Nephron progenitor cell (in vitro differentiated cells): ENCODE measurements at places on chromosomes 4 and X.

GRCh38 chr4:105293360-105293759, 146.7 kb downstream of the TET2 start:
- no peaks in the 10 kb centered on the region for H3K4me1 ChIP-seq
- DNase-seq = no peak
- no peak overlapping the region for H3K4me3 ChIP-seq
- H3K36me3 ChIP-seq = no peaks in the 10 kb centered on the region
- no peak overlapping the region for H3K27ac ChIP-seq

GRCh38 chrX:50723006-50723405, 91.0 kb downstream of the SHROOM4 start:
- H3K36me3 ChIP-seq = peaks cover 17% of the 10 kb centered on the region
- DNase-seq = no peak
- H3K4me1 ChIP-seq = peaks cover 41% of the 10 kb centered on the region
- H3K27me3 ChIP-seq = no peaks in the 10 kb centered on the region

GRCh38 chrX:50877310-50877709, 33.2 kb upstream of the BMP15 start:
- DNase-seq = no peak
- H3K36me3 ChIP-seq = no peaks in the 10 kb centered on the region
- H3K4me3 ChIP-seq = no peak overlapping the region
- peaks cover 7% of the 10 kb centered on the region for H3K27me3 ChIP-seq
- H3K4me1 ChIP-seq = peaks cover 5% of the 10 kb centered on the region

DNA sequence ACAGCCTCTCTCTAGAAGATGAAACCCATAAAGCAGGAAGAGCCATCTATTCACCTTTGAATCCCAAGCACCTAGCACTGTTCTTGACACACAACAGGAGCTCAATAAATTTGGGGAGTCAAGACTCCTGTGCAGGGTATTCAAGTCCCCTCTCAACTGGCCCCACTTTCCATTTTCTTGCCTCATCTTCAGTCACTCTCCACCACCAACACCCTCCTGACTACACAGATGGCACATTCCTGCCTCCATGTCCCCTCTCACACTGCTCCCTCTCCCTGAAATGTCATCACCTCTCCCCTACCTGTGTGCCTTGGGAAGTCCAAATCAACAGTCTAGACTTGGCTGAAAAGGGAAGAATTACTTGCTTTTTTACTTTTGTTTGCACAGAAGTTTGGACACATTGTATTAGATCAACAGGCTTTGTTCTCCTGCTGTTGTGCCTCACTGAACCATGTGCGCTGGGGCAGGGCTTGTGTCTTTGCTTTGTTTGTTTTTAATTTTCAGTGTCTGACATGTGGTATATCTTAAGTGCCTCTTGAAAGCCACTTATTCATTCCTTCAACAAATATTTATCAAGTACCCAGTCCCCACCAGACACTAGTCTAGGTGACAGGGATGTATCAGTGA, 85.1 kb downstream of the APBB2 start:
- H3K36me3 ChIP-seq = no peaks in the 10 kb centered on the region
- H3K27me3 ChIP-seq = no peaks in the 10 kb centered on the region
- H3K4me3 ChIP-seq = no peak overlapping the region

DNA sequence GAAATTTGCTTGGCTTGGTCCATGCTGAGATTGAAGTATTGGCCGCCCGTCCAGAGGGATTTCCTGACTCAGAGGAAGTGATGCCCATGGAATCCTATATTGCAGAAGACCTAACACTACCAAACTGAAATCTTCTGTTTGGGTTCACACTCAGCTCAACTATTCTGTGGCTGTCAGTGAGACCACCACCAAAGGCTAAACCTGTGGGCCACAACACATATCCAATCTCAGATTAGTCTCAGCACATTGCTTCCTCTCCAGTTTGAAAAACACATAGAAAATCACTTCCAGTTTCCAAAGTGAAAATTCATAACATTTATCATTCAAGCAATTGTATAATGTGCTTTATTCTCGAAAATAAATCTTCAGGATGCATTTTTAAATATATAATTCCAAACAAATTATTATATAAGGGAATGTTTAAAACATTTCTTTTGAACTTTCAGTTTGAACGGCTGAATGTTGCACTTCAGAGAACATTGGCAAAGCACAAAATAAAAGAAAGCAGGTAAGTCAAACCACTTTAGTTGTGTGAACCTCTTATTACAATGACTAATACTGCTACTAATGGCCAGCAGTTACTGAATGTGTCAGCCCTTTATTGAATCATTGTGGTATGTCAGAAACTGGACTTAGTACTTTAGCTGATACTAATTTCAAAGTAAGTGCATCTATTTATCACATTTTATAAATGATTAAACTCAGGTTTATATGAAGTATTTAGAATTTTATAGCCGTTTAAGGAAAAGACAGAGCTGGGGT, 37.0 kb downstream of the GUCY1A1 start:
- peaks cover 7% of the 10 kb centered on the region for H3K27me3 ChIP-seq
- H3K27ac ChIP-seq = no peak overlapping the region
- H3K4me1 ChIP-seq = peaks cover 37% of the 10 kb centered on the region
- no peak overlapping the region for H3K4me3 ChIP-seq
- H3K36me3 ChIP-seq = peaks cover 20% of the 10 kb centered on the region

DNA sequence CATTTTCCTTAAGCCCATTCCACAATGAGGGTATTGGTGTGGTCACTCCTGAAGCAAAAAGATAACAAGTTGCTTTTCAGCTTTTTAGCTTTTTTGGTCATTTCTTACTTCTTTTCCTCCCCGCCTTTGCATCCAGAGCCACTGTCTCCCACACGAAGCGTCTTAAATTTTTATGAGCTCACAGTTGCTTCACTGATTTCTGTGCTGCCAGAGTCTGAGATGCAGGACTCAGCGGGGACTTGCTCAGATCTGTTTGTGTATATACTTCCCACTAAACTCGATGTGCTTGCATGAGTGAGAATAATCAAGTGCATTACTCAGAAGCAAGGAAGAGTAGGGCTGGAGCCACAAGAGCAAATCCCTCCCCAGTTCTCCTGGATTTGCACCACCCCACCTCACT, 80.2 kb upstream of the FHL1 start:
- no peak overlapping the region for H3K27ac ChIP-seq
- DNase-seq = no peak
- peaks cover 2% of the 10 kb centered on the region for H3K27me3 ChIP-seq
- no peaks in the 10 kb centered on the region for H3K36me3 ChIP-seq
- no peak overlapping the region for H3K4me3 ChIP-seq
- peaks cover 11% of the 10 kb centered on the region for H3K4me1 ChIP-seq

GRCh38 chr4:118765399-118765798, 70.5 kb downstream of the SEC24D start:
- H3K36me3 ChIP-seq = peaks cover 17% of the 10 kb centered on the region
- no peaks in the 10 kb centered on the region for H3K4me1 ChIP-seq
- H3K27me3 ChIP-seq = no peaks in the 10 kb centered on the region
- no peak for DNase-seq

GRCh38 chr4:146975527-146975926, 29.9 kb upstream of the TTC29 start:
- no peaks in the 10 kb centered on the region for H3K36me3 ChIP-seq
- H3K4me3 ChIP-seq = no peak overlapping the region
- DNase-seq = no peak
- peaks cover 18% of the 10 kb centered on the region for H3K27me3 ChIP-seq
- peaks cover 27% of the 10 kb centered on the region for H3K4me1 ChIP-seq

GRCh38 chr4:6405397-6405706, 67.1 kb downstream of the PPP2R2C start:
- H3K4me3 ChIP-seq = peak overlapping the region; percentile 28
- DNase-seq = no peak
- H3K4me1 ChIP-seq = peaks cover 45% of the 10 kb centered on the region
- H3K36me3 ChIP-seq = no peaks in the 10 kb centered on the region

DNA sequence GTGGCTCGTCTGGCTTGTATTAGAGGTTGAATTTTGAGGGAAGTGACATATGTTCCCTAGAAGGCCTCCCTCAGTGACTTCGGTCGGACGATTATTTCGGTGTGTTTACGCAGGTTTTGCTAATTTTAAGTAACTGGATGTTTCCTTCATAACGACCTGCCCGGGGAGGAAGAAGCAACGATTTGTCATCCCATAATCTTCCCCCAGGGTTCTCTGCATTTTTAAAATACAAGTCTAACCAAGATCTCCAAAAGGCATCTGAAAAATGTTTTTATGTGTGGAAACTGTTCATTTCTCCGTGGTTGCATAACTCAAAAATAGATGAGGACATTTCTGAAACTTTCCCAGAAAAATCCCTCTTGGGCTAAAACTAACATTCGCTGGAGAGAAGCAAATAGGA, 195.4 kb downstream of the SHOX start:
- H3K4me1 ChIP-seq = peaks cover 13% of the 10 kb centered on the region
- no peak overlapping the region for H3K4me3 ChIP-seq
- no peak for DNase-seq
- no peaks in the 10 kb centered on the region for H3K36me3 ChIP-seq
- peaks cover 13% of the 10 kb centered on the region for H3K27me3 ChIP-seq

GRCh38 chrX:39984191-39984956, 113.4 kb downstream of the BCOR start:
- no peak overlapping the region for H3K27ac ChIP-seq
- H3K4me1 ChIP-seq = no peaks in the 10 kb centered on the region
- no peak overlapping the region for H3K4me3 ChIP-seq
- H3K36me3 ChIP-seq = no peaks in the 10 kb centered on the region
- peaks cover 64% of the 10 kb centered on the region for H3K27me3 ChIP-seq

DNA sequence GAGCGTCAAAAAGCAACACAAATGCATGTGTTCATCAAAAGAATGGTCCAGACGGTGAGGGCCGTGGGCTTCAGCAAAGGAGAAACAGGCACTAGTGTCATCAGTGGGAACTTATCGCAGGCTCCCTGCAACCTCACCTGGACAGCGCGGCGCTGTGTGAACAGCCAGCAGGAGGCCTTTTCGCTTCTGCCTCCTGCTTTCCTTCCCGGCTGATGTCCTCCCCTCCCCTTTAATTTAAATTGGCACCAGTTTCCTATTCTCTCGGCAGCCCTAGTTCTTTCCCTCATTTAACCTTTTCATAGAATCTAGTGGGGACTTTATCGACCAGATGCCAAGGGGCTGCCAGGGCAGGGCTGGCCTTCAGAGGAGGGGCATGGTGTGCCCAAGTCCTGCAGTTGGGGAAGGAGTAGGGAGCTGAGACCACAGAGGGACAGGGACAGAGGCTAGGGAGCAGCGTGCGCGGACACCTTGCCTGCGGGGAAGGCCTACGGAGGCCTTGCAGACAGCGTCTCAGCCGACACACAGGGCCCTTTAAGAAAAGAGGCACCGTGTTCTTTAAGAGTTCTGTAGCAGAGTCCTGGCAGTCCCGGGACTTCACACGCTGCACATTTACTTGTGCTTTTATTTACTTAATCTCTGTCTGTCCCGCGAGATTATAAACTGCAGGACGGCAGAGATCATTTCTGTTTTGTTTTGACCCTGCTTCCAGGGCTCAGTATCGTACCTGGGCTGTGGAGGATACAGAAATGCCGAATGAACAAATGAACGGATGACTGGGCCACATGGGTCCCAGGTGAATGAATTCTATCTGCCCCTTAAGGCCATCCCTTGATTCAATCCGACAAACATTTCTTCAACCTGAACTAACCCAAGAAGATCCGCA, 8.4 kb upstream of the SORBS2 start:
- no peaks in the 10 kb centered on the region for H3K36me3 ChIP-seq
- no peak for DNase-seq
- H3K4me3 ChIP-seq = no peak overlapping the region
- peaks cover 12% of the 10 kb centered on the region for H3K4me1 ChIP-seq
- H3K27me3 ChIP-seq = no peaks in the 10 kb centered on the region

- no peaks in the 10 kb centered on the region for H3K27me3 ChIP-seq
- no peak overlapping the region for H3K27ac ChIP-seq
- no peak for DNase-seq
- peaks cover 9% of the 10 kb centered on the region for H3K36me3 ChIP-seq
- no peak overlapping the region for H3K4me3 ChIP-seq
Observed at GRCh38 chrX:100973411-100973810, 3.9 kb downstream of the ARL13A start.

DNA sequence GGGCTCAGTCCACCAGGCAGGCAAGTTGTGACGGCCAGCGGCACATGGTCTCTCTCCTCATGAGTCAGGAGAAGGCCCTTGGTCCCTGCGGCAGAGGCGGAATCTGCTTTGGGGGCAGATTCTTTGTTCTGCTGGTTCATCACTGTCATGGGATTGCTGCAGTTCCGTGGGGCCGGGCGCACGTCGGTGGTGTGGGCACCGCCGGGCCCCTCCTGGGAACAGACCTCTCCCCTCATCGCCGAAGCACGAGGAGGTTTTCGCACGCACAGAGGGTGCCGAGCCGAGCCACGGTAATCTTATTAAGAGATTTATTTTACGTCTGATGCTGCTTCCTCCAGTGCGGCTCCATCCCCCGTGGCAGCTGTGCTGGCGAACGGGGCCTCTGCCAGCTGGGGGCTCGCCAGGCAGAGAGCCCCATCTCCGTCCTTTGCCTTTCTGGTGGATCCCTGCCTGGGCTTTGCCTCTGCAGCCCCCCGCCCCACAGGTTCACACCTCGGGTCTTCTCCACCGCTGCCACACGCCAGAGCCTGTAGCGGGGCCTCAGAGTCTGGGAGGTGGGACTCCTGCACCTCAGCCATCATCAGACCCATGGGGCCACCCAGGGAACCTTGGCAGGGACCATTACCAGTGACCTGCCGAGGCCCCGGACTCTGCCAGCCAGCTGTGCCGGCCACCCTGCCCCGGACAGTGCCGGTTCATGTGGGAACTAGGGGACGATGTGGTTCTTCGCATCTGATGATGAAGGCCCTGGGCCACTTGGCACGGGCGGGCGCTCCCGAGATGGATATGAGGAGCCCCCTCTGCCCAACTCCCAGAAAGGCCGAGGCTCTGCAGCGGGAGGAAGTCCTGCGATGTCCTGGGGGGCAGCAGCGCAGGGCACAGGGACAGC, 86.7 kb upstream of the NKX1-1 start:
- no peak overlapping the region for H3K27ac ChIP-seq
- H3K27me3 ChIP-seq = peaks cover 19% of the 10 kb centered on the region
- H3K4me1 ChIP-seq = peaks cover 31% of the 10 kb centered on the region
- no peak overlapping the region for H3K4me3 ChIP-seq
- DNase-seq = no peak
- no peaks in the 10 kb centered on the region for H3K36me3 ChIP-seq

GRCh38 chr4:37538931-37539330, 147.2 kb downstream of the RELL1 start:
- H3K27me3 ChIP-seq = no peaks in the 10 kb centered on the region
- H3K4me3 ChIP-seq = no peak overlapping the region
- no peak overlapping the region for H3K27ac ChIP-seq

DNA sequence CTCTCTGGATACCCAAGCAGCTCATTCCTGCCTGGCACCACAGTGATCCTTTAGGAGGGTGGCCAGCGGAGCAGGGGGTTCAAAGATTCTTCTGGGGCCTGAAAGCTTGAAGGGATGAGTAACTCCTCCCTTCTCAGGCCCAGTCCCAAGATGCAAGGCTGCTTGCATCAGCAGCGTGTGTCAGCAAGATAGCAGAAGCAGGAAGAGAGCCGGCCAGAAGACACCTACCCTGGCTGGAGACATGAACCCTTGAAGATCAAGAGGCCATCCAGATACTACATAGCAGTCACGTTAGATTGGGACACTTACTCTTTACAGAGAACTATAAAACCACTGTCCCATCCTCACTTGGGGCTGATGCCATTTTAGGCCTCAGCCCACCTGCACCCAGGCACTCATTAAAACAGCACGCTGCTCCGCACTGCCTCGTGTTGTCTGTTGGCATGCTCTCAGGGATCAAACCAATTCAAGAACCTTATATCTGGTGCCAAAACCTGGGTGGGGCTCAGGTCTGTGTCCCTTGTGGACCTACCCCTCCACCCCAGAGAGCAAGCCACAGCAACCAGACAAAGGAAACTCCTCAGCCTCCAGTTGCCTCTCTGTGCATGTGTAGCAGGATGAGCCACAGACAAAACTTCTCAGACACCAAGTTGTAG, 6.5 kb downstream of the UGT2B17 start:
- no peaks in the 10 kb centered on the region for H3K36me3 ChIP-seq
- H3K4me1 ChIP-seq = no peaks in the 10 kb centered on the region
- DNase-seq = no peak
- H3K27me3 ChIP-seq = no peaks in the 10 kb centered on the region
